ENCODE measurements at places on chromosomes 16 and 17.

- DNase-seq: no peak
Measured at GRCh38 chr17:18141210-18141803, 32.8 kb downstream of the MYO15A start.

DNA sequence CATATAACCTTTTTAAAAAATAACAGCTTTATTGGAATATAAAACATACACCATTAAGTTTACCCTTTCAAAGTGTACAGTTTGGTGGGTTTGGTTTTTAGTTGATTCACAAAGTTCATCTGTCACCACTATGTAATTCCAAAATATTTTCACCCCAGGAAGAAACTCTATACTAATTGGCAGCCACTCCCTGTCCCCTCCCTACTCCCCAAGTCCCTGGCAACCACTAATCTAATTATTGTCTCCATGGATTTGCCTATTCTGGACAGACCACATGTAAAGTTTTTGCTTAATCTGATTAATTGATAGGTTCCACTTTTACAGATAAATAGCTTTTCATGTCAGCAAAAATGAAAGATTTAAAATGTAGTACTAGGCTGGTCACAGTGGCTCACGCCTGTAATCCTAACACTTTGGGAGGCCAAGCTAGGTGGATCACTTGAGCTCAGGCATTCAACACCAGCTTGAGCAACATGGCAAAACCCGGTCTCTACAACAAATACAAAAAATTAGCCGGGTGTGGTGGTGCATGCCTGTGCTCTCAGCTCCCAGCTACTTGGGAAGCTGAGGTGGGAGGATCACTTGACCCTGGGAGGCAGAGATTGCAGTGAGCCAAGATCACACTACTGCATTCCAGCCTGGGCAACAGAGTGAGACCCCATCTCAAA lies 25.0 kb upstream of the MAPK3 start:
- no peak for DNase-seq

DNA sequence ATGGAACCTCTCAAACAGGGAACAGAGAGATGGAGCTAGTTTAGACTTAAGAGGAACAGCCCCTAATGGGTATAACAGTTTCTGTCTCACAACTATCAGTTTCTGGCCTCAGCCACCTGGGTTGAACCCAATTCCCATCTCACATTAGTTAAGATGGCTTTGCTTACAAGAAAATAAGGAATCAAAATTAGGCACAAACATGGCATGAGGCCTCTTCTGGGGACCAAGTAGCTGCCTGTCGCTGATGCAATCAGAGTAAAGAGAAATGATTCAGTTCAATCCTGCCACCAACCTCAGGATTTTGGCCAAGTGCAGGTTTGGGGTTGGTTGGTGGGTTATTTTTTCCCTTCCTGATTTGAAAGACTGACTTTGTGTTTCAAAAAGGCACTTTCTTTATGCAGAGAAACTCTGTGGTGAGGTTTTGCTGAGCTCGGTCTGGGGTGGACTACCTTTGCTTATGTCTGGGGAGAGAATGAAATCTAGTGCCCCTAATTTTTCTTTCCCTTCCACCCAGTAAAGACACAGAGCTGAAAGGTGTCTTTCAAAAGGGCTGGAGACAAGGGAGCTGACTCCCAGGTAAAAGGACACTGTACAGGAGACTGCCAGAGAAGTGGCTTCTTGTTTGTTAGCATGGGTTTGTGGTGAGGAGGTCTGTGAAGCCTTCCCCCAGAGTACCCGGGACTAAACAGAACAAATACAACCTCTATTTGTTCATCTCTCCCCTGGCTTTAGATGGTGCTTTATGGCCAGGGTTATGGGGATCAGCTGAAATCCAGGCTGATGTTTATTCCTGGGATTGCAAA lies 44.8 kb upstream of the NFAT5 start:
- no peak for DNase-seq

- DNase-seq: no peak
Measured at GRCh38 chr17:9185688-9186284, 164.5 kb downstream of the NTN1 start.

GRCh38 chr16:31071861-31072260 lies 2.2 kb downstream of the ZNF668 start:
- no peak for DNase-seq

- DNase-seq: no peak
Measured at GRCh38 chr17:35740216-35740615, 8.8 kb downstream of the RASL10B start.

- no peak for DNase-seq
Measured at GRCh38 chr16:85451641-85452363, 161.3 kb upstream of the GSE1 start.

DNA sequence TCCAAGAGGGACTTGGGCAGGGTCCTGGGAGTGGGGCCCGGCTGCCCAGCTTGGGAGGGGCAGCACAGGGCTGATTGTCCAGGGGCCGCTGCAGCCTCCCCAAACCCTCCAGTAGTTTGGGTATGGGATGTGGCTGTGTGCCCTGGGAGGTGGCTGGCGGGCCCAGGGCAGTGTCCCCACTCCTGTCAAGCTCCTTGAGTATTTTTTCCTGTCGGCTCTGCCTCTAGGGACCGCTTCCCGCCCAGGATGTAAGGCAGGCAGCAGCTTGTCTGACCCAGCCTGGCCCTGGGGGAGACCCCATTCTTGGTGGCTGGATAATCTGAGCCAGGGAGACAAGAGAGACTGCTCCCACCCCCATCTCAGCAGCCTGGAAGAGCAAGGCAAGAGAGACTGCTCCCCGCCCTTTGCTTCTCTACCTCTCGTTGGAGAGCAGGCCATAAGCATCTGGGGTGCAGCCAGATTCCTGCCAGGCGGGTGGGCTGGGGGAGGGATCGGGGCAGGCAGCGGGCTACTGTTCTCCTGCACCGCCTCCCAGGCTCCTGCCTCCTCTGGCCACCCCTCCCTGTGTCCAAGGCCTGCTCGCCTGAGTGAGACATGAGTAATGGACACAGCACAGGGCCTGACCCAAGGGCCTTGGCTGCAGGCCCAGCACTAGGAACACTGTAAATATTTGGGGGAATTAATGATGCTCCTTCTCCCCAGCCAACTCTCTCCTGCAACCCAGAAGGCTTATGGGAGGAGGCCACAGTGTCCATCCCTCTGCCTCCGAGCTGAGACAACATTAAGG lies 18.4 kb upstream of the ITGA3 start:
- DNase-seq: peak; percentile 88

GRCh38 chr17:4845118-4845517 lies 12.0 kb downstream of the MINK1 start:
- no peak for DNase-seq

DNA sequence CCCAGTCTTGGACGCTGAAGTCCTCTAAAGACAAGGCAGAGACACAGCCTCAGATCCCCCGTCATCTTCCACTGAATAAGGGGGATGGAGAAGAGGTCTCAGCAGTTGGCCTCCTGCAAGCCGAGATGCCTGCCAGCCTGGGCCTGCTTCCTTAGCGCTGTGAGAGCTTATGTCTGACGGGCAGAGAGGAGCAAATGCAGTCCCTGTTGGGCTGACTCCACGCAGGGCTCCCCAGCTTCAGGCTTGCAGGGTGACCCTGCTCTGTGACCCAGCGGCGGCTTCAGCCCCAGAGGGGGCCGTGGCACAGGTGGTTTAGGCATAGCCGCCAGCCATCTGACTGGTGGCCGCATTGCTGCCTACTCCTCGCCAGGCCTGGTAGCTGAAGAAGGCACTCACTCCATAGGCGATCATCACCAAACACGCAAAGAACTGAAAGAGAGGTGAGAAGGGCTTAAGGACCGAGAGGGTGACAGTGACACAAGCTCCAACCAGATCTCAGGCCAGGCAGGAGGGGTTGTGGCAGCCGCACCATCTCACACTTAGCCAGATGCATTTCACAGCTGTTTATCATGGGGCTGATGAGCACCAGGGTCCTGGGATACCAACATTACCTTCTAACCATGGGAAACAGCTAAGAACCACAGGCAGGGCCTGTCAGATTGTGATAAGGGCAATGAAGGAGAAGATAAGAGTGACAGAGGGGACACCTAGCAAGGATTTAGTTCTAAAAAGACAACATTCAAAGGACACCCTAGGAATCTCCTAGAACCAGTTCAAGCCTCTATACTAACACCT lies 11.7 kb downstream of the ARL2BP start:
- DNase-seq: peak; percentile 64

DNA sequence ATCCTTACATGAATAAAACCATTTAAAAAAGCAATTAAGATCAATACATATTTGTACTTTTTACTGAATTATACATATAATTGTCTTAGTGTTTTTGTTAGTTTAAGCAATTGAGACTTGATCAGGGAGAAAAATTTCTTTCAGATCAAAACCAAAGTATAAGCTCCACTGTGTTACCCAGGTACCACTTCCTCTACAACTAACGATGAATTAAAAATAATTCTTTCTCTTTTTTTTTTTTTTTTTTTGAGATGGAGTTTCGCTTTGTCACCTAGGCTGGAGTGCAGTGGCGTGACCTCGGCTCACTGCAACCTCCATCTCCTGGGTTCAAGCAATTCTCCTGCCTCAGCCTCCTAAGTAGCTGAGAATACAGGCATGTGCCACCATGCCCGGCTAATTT lies 6.8 kb downstream of the FBXO47 start:
- no peak for DNase-seq

- no peak for DNase-seq
Measured at GRCh38 chr16:26992666-26993349, 73.9 kb upstream of the C16orf82 start.

DNA sequence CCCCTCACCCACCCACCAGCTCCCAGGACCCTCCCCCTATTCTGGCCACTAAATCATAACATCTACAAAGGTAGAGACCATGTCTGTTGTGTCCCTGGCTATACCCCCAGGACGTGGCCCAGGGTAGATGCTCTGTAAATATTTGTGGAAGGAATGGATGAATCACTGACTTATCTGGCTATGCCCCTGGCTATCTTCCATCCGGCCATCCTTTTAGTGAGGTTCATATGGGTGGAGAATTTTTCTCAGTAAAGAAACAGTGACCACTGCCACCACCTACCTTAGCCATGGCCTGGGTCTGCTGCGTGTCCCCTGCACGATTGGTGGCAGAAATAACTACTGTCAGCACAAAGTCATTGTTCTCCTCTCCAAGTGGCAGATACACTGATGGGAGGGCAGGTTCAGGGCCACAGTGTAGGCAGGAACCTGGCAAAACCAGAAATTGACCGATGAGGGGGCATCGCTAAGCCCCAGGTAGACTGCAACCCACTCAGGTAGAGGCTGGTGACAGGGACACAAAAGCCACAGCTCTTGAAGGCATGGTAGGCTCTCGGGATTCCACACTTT lies 63.1 kb upstream of the BCO1 start:
- DNase-seq: no peak

DNA sequence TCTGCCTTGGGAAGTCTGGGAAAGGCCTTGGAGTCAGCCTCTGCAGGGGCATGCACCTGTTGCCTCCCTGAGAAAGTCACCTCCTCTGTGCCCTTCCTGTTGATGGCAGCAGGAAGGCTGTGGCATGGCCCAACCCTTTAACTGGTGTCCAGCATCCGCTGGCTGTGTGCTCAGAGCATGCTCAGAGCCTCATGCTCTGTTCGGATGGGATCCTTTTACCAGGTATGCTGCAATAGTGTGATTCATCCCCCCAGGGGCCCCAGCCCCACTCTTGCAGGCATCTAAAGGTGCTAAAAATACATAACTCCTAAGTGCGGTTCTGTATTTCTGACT lies 24.9 kb downstream of the KLHL36 start:
- DNase-seq: no peak

DNA sequence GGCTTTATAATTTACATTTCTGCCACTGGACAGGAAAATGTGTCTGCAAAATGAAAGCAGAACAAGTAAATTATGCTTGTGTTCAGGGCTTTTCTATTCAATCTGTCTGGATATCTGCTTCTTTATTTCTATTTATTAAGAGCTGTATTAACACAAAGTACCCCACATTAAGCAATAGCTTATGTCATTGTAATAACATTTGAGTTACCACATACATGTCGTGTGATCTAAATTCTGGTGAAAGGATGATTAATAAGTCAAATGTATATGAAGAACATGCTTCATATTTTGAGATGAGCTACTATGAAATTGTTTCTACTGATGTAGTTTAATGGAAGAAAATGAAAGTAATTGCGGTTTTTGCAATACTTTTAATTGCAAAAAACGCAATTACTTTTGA lies 238.2 kb downstream of the KCNJ2 start:
- no peak for DNase-seq

DNA sequence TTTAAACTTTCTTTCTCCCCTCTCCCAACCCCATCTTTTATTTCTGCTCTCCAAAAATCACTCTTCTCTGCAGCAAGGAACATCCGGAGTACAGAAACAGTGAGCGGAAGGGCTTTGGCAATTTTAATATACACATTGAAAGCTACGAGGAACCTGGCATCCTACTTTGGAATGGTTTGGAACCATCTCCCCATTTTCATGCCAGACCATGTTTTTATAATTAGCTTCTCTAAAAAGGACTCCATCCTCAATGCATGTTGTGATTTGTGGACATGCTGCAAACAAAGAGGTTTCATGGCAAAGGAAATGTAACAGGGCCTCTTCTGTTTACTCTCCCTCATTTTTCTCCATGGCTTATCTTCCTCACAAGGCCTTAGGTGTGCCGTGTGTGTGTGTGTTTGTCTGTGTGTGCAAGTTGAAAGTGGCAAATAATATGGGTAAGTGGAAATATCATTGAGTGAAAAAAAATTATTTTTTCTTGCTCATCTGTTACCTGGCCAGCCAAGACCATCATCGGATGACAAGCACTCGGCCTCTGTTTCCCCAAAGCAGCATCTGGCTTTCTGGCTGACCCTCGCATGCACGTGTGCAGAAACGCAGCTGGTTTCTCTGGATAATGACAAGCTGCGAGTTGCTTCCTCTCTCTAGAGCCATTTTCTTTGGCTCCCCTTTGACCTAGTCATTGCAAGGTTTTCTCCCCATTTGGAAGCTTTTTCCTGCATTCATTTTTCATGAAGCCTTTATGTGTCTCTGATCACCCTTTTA lies 585.0 kb downstream of the TMEM114 start:
- DNase-seq: no peak

GRCh38 chr16:534135-534534 lies 6.6 kb downstream of the CAPN15 start:
- DNase-seq: no peak

- DNase-seq: peak; percentile 76
Measured at GRCh38 chr16:66426112-66427035, 721 bp upstream of the BEAN1 start.
